Stimulated activated CD4-positive, alpha-beta T cell treated with anti-CD3 and anti-CD28 coated beads, Interleukin-1b, Interleukin-23, amount 100 ng/mL, for 1 hour (primary cell): ENCODE measurements at places on chromosomes 3 and 15.

DNA sequence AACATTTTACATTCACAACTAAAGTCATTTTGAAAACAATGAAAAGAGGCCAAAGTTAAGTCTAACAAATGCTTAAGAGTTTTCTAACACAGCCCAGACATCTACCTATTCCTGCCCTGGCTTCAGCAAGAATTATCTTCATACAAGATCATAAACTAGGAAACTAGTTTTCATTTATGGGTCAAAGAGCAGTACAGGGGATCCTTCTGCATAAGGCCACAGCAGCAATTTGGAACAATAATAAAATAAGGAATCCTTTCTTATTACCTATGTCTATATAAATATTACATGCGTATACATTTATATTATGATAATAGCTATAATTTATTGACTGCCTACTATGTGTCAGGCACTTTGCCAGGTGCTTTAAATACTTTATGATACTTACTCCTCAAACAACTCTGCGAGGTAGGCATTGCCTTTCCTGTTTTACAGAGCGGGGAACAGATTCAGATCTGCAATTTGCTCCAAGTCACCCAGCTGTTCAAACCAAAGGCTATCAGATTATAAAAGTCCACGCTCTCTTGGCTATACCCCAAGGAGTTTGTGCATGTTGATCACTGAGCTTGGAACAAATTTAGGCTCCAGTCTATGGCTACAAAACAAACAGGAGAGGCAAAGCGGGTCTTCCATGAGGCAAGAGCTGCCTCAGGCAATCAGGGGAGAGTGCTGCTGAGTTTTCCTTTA is 196.4 kb downstream of the RORA start:
- no peak for DNase-seq

DNA sequence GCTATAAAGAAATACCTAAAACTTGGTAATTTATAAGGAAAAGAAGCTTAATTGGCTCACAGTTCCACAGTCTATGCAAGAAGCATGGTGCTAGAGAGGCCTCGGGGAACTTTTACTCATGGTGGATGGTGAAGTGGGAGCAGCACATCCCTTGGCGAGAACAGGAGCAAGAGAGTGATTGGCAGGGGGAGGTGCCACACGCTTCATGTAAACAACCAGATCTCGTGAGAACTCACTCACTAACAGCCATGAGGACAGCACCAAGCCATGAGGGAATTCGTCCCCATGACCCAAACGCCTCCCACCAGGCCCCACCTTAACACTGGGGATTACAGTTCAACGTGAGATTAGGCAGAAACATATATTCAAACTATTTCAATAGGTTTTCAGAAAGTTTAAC is 28.0 kb downstream of the GABRB3 start:
- DNase-seq = no peak

- DNase-seq = no peak
Measured at GRCh38 chr3:115402651-115403050, 220.7 kb upstream of the GAP43 start.

GRCh38 chr3:46422617-46423016 is 15.6 kb downstream of the CCRL2 start:
- no peak for DNase-seq

DNA sequence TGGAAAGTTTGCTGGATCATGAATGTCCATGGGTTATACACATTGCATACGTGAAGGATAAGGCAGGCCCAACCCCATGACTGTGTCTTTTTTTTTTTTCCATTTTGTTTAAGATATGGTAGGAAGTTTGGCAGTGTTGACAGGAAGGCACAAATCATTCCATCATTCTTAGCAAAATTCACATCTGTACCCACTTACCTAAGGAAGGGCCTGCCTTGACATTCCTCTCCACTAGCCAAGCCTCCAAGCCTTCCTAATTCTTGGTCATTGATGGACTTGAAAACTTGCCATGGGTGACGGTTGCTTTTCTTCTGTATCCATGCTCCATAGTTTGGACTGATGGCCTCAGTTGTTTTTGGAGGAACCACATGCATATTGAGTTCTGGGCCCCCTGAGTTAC is 54.4 kb downstream of the ARNT2 start:
- no peak for DNase-seq

DNA sequence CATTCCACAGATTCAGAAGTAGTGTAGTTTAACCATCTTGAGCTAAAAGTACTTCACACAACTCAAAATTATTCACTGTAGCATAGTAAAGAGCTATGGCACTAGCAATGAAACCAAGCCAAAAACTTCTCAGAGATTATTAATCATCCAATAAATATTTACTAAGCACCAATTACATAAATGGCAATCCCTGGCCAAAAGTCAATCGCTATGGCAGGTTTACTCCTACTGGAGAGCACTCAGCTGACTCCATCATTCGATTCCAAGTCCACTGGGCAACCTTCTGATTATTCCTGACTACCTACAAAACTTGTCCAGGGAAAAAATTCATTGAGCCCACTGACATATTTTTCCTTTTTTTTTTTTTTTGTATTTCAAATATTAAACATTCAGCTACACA is 23.9 kb downstream of the ATP13A3 start:
- no peak for DNase-seq

GRCh38 chr3:116969135-116969534 is 259.6 kb downstream of the TUSC7 start:
- DNase-seq = no peak

DNA sequence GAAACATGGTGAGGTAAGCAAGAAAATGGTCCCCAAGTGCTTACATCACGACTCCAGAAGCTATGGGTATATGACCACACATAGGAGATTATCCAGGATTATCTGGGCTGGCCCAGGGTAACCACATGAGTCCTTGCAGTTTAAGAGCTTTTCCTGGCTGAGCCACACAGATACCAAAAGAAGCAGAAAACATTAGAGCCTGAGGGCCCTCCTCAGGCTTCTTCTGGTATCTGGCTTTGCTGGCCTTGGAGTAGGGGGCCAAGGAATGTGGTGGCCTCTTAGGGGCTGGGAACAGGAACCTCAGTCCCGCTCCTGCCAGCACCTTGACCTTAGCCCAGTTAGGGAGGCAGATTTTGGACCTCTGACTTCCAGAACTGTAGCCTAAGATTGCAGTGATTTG is 259.1 kb downstream of the KCNMB2 start:
- DNase-seq = no peak

- DNase-seq = peak; percentile 10
Measured at GRCh38 chr15:66702035-66702786, at the start of gene SMAD6. Gene SMAD6, plus strand, starts transcription at chr15:66702236. Its CDS starts 1,023 bp downstream, at chr15:66703259.

DNA sequence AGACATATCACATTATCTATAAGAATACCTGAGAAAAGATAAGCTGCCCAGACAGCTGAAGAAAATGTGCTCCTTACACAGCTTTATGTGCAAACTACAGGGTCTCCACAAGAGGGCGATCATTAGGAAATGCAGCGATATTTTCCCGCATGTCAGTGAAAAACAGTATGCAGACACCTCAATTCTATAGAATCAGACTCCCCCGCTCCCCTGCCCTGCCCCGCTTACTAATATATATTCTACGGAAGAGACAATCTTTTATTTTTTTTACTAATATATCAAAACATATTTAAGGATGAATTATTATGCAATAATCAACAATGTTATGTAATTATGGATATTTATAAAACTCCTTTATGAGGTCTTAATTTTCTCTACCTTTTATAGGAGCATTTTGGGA is 681.3 kb downstream of the ROBO1 start:
- DNase-seq = no peak

DNA sequence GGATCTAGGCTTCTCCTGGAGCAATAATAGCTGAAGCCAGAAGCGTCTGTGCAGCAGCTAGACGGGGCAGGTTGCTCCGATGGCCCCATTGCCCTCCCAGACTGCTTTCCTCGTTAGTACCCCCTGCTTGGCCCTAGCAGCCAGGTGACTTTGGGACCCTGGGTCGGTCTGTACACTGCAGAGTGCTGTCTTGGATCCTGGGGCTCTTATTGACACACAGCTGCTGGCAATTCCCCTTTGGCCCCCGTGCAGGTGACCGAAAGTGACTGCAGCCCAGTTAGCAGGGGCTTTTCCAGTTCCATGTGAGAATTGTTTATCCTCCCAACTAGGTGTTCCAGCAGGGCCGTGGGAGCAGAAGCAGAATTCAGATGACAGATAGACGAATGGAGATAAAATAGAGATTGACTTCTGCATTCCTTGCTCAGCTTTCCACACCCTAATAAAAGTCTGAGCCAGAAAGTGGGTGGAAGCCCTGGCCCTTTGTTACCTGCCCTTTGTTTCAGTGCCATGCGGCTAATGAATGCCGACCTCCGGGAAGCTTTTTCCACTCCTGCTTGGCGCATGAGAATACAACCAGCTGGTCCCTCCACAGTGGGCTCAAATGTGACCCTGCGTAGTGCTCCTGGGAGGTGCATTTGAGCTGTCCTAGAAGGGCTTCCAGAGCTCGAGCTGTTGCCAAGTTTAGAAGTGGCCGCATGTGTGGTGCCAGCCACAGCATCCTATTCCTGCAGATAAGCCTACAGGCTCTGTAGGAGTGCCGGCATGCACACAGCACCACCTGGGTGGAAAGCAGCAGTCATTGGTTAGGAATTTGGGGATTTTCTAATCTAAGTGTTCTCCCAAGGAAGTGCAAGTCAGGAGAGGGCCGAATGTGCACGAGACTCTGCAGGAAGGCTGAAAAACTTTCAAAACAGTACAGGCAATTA is 94.4 kb downstream of the SLCO3A1 start:
- DNase-seq = no peak

DNA sequence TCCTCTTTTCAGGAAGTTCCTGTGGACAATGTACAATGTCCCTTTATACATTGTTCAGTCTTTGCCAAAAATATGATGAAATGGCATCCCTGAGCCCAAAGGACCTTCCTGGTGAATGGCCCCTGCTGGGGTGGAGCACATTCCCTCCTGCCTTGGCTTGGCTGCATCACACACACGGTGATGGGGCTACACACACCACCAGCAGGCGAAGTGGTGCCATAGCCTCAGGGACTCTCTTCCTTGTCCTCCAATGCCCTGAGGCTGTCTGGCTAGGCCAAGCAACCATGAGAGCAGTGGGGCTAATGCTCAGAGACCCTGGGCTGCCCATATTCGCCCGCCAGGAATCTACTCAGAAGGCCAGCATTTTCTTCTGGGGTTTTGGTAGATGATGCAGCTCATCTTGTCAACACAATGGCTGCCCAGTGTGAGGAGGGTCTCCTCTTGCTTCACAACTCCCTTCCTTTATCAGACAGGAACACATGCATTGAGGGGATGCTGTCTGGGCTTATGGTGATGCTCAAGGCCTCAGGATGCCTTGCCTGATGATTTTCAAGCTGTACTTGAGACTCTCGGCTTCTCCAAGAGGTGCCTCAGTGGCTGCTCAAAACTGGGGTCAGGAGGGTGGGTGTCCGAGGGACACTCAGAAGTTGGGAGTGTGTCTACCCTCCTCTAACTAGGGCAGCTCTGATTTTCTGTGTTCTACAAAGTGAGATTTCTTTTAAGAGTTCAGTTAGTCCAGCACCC is 40.9 kb upstream of the EPHB1 start:
- no peak for DNase-seq

GRCh38 chr15:49860101-49860500 is 239.3 kb downstream of the DTWD1 start:
- DNase-seq = no peak

DNA sequence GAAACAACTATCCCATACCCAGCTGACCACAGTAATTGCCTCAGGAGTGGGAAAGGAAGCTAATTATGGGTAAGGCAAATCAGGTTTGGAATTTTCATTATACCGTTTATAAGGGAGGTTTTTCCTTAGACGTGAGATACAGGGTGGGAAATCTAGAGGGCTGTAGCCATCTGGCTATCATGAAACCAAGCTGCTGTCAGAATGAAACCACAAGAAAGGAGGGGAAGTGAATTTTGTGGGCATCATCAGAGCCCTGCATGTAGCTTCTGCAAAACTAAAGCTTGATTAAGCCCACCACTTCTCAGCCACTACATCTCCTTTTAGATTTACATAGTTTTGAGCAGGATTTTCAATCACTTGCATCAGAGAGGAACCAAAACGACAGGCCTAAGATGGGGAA is 893.5 kb downstream of the TUSC7 start:
- no peak for DNase-seq

DNA sequence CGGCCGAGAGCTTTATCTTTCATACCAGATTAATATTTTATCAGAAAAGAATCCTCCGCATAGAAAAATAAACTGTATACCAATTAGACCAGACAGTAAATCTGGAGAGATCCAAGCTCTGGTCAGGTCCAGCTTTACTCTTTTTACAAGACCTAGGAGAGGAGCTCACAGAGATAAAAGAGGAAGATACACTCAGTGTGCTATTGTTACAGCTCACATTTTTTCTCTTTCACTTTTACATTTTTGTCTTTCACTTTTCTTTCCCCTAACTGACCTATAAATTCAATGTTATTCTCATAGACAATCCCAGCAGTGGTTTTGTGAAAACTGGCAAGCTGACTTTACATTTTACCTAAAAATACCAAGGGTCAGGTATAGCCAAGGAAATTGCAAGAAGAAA is 55.8 kb downstream of the GUCA1C start:
- DNase-seq = no peak

- DNase-seq = no peak
Measured at GRCh38 chr3:80734920-80735319, 967.1 kb upstream of the ROBO1 start.
